Large intestine (tissue), 12 donors: ENCODE measurements at places on chromosomes 7 and 10. TPM values are rescaled to one million over a fixed set of nuclear protein-coding genes. Genes with fewer than 3 reads are reported as not detected.
A peak's percentile ranks its signal among the peaks of the same experiment; 100 is the strongest.

DNA sequence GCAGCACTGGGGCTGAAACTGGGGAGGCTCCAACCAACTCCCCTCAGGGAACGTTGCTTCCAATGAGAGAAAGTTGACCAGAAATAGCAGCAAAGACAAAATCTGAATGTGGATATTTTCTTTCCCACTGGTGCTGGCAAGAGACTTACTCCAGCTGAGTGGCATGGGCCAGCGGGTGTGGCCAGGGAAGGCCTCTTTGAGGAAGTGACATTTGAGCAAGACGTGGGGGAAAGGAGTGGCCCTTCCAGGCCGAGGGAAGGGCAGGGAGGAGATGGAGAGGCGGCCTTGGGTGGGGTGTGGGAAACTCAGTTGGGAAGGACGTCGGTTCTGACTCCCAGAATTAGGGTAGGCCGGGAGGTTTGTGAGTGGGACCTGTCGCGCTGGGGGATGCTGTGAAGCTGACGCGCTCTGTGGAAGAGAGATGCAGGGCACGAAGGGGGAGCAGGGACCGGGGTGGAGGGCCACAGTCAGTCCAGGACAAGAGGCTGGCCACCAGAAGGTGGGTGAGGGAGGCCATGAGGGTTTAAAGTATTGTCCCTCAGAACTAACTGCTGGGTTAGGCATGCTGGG lies 96.7 kb upstream of the IKZF1 start:
- DNase-seq = no peak

DNA sequence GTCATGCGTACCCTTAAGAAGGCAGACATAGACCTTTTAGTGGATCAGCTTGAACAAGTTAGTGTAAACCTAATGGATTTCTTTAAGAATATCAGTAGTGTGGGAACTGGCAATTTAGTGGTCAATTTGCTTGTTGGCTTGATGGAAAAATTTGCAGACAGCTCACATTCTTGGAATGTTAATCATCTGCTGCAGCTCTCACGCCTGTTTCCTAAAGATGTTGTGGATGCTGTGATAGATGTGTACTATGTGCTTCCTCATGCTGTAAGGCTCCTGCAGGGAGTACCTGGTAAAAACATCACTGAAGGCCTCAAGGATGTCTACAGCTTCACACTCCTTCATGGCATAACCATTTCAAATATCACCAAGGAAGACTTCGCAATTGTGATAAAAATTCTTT lies 103.4 kb downstream of the ABCA13 start:
- no peak for DNase-seq

- no peak for DNase-seq
Measured at GRCh38 chr10:124523901-124524300, 62.3 kb downstream of the LHPP start.

Gene LLCFC1
- polyA plus RNA-seq = 6.6 TPM

DNA sequence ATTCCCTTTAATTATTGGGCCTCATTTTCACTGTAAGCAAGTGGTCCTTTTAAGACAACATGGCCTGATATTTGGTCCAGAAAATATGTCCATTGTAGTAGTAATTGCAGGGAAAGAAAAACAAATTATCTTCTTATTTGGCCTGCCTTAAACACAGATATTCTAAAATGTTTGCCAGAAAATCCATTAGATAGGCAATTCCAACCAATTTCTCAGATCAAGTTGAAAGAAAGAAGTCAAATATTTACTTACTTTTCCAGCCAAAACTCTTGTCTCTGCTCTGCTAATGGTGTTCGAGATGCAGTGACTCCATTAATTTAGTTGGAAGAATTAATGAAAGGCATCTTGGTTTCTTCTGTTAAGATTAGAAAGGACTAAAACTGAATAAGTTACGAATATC lies 757.3 kb upstream of the IGFBP3 start:
- DNase-seq = no peak

DNA sequence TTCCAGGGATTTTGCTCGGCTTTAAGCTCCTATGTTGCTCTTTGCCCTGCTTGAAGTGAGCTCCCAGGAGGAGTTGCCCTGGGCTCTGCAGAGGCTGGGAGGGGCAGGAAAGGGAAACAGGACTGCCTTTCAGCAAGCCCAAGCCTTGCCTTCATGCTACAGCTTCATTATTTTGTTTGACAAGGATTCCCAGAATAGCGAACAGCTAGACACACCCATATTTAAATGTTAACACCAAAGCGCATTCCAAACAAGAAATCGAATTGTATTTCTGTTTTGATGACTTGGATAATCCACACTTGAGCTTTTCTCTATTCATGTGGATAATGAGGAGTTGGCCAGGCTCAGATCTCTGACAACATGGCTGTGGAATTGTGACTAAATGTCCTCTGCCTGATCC lies 6.3 kb downstream of the KIAA1217 start:
- no peak for DNase-seq

Gene GIMAP8
- 6.3 TPM for polyA plus RNA-seq

DNA sequence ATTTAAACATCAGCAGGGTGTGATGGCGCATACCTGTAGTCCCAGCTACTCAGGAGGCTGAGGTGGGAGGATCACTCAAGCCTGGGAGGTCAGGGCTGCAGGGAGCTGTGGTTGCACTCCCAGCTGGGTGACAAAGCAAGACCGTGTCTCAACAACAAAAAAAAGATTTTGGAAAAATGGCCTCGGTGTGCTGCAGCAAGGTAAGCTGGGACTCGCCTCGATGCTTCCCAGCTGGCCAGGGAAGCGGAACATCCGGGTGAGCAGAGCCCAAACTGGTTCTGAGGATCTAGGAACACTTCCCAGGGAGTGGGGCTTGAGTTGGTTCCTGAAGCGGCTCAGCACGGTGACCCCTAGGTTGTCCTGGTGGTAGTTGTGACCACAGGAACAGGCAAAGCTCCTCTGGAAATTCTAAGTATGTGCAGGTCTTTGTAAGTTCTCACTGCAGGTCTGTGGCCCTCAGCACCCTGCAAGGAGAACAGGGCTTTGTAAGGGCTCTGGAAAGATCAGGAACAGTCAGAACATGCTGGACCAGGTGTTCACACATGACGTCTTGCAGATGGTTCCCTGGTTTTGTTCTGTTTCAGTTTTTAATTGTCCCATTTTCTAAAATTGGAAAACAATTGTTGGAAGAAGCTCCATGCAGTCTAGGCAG lies 38.6 kb upstream of the ZMIZ2 start:
- DNase-seq = no peak

GRCh38 chr7:138768241-138768640 lies 29.6 kb upstream of the TMEM213 start:
- DNase-seq = no peak

Gene FRAT1
- 5.6 TPM for polyA plus RNA-seq

DNA sequence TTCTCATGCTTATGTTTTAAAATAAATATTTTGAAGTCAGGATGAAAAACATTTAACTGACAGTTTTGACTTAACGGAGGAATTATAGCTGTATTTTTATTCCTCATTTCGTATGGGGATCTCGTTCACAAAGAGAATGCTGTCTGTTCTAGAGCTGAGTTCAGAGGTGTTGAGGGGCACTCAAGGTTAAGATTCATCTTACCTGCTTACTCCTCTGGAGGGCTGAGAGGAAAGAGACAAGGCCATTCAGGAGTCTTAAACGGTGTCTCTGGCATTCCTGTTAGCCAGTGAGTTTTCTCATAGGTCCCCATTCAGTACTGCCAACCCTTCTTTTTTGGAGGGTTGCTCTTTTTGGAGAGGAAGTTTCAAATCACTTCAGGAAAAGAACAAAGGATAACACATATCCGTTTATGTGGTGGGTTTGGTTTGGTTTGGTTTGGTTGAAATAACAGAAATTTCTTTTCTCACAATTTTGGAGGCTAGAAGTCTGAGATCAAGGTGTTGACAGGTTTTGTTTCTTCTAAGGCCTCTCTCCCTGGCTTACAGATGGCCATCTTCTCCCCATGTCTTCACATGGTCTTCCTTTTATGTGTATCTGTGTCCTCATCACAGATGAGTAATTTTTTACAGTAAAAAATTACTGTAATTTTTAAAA lies 23.1 kb downstream of the CALHM2 start:
- DNase-seq = no peak

DNA sequence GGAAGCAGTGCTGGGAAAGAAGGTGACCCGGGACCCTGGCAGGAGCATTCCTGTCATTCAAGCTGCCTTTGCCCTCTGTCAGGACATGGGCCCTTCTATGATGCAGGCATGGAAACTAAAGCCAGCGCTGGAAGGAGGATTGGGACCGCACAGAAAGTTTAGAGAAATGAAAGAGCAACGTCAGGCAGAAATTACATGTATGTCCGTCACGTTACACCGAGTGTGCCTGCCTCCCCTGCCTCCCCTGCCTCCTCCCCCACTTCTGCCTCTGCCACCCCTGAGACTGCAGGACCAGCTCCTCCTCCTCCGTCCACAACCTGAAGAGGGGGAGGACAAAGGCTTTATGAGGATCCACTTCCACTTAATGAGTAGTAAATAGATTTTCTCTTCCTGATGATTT lies 13.9 kb upstream of the PWWP2B start:
- DNase-seq = no peak

Gene PKD2L1
- 0.48 TPM for polyA plus RNA-seq

DNA sequence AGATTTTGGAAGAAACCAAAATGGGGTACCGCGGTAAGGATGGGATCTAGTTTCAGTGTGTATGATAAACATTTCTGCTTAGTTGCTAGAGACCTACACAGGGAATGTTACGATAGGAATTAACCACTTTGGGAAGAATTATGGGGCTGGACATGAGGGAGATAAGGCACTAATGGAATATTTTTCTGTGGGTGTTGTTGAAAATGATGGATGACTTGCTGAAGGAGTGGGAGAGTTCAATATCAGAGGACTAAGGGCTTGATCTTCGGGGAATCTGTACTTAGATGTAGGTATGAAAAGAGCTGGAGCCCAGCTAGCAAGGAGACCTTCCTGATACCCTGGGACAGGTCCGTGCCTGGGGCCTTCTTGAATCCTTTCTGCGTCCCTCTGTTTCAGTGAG lies 303.7 kb downstream of the EXOC4 start:
- DNase-seq = no peak

DNA sequence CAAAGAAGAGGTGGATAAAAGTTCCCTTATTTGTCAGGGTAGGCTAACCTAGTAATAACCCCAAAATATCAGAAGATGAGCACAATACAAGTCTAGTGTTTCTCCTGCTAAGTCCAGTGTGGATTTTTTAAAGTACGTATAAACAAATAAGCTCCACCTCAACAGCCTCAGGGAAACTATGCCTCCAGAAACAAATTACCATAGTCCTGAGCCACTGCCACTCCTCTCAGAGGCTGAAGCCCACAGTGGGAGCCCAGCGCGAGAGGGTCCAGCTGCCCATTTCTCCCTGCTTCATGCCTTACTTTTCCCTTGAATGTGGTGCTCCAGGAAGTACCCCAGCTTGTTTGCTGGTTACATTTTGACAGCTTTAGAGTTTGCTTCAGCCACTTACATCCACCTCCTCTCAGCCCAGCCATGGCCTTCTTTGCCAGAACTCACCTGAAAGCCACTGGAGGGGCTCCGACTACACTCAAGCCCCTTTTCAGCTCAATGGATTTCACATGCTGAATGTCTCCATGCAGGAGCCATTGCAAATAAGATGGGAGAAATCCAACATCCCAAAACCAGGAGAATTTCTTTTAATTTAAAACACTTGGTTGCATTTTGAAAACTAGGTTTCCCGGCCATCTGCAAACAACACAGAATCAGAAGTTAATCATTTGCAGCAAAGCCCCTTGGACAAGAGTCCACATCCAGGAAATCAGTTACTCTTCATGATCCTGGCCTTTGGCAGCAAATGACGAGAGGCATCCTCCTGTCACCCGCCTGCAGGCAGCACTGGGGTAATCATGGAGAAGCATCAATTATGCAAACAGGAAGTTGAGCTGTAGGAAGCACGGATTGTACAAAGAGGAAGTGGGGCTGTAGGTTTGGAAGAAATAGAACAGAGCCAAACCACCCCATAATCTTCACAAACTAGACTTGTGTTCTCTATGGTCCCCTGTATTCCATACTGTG lies 138.1 kb downstream of the HERPUD2 start:
- peak; percentile 65 for DNase-seq

- no peak for DNase-seq
Measured at GRCh38 chr10:115844591-115844990, 428.4 kb downstream of the GFRA1 start.
